SK-N-SH (cell line): ENCODE measurements at places on chromosomes 5 and 9.

DNA sequence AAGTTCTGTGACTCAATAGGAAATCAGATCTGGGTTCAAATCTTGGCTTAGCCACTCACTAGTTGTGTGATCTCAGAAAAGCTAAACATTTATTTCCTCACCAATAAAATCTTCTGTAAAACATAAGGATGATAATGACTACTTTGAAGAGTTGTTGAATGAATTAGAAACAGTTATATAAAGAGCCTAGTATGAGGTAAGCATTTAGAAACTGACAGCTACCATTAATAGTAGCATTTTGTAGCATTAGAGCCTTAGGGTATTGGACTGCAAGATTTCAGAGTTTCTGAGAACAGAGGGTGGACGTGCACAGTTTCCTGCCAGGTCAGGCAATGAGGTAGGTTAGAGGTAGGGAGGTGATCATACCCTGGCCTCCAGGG, 293.2 kb downstream of the CWC27 start:
- no peak for DNase-seq

DNA sequence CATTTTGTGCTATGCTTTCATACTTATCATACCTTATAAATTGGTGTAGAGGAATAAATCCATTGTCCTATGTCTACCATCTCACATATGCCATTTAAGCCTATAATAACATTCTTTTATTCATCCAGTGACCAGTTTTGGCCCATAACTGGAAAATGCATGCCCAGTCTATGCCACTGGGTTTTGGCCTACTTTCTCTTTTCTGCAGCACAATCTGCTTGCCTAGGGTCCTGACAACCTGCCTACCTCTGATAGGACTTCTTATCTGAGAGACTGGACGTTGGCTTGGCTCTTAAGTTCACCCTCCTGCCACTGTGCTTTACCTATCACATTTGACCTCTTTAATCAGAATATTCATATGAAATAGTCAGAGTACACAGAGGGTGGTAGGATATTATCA, 103.0 kb downstream of the PRR16 start:
- no peak for DNase-seq

DNA sequence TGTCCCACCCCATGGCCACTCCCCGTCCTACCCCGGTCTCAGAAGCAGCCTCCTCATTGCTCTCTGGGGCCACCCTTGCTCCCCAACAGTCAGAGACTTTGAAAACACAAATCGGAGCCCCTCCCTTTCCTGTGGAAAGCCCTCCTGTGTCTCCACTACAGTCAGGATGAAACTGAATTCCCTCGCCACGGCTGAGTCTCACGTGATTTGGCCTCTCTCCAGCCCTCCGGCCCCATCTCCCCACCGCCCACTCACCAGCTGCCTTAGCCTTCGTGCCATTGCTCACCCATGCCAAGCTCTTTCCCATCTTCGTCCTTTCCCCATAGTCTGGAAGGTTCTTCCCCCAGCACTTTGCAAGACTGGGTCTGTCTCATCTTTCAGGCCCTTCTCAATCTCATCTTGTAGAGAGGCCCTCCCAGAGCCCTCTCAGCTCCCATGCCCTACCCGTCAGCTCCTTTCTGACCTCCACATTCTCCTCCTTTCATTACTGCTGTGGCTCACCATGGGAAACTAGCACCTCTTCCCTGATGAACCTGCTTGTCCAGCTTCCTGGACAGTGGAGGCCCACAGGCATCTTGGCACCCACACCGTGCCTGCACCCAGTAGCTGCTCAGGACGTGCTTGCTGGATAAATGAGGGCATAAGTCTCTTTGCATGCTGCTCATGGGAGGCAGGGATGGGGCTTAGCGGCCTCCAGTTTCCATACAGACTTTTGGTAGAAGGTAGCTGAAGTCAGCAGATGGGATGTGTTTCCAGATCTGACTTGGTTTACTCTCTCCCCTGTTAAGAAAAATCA, 126.4 kb upstream of the COL5A1 start:
- DNase-seq: no peak

GRCh38 chr5:140969880-140970279, 3.6 kb downstream of the PCDHAC2 start:
- DNase-seq: no peak

GRCh38 chr5:99058466-99058865, 129.7 kb upstream of the CHD1 start:
- no peak for DNase-seq

DNA sequence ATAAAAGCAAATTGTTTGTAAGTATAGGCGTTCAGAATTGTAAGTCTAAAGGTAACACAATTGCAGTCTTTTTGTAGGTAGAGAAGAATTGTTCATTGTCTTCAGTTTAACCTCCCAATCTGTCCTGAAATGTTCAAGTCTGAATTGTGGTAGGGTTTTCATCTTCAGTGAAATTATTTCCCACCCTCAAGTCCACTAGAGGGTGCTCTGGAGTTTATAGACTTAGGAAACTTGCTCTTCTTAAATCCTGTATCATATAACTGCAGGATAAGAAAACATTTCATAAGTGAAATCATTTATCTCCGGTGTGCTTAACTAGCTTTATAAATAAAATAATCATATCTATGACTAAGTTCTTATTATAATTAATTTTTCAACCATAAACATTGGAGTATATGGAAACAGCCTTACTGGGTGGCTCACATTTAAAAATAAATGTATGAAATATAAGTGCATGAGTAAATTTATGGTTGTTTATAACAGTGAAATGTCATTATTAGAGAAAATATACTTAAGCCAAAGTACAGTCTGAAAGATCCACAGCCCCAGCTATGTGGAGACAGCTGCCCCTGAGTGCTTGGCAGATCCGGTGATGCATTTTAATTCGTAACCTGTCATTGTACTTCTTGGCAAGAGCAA, 182.4 kb upstream of the OTULINL start:
- peak; percentile 56 for DNase-seq

GRCh38 chr9:117138231-117138630, 276.6 kb downstream of the ASTN2 start:
- DNase-seq: no peak

- peak; percentile 20 for DNase-seq
Measured at GRCh38 chr5:60295423-60295822, 401.9 kb upstream of the PDE4D start.

DNA sequence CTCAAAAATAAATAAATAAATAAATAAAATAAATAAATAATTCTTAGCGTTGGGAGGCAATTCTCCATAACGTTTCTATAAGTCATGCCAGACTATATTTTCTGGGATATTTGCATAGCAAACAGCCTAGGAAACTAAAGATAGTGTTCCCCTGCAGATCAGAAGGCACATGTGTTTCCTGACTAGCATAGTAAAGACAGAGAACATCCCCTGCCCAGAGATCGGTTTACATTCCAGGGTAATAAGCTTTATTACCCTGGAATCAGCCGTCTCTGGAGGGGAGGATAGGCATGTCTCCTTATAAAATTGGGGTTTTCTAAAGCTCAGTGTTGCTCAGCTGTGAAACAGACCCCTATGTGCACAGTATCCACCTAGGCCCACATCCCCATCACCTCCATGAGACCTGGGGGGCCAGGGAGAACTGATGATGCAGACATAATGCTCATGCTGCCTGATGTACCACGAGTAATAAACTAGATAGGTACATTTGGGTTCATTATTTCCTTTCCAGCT, 36.9 kb upstream of the IFNK start:
- DNase-seq: no peak

GRCh38 chr9:125464591-125465385, 203.2 kb downstream of the GAPVD1 start:
- DNase-seq: no peak

DNA sequence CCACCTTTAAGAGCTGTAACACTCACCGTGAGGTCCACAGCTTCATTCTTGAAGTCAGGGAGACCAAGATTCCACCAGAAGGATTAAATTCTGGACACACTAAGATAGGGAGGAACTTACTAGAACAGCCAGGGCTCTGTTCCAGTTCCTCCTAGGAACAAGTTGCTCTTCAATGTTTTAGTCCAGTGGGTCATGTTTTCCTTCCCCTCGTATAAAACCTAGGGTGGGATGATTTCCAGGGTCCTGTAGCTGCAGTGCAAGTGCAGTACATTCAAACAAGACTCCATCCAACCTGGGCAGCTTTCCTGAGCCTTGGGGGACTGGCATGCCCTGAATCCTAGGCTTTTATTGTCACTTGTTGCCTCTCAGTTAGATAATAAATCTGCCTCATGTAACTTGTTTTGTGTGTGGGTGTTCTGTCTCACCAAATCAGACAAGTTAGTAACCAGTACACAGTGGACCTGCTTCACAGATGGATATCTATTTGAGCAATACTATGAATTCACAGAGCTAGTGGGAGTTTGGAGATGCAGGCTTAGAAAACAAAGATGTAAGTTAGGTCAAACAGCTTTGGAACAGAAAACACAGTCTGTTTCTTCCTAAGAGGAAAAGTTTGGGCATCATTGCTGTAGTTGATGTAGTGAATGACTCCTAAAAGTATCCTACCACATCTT, 405.6 kb downstream of the GABRG2 start:
- no peak for DNase-seq

DNA sequence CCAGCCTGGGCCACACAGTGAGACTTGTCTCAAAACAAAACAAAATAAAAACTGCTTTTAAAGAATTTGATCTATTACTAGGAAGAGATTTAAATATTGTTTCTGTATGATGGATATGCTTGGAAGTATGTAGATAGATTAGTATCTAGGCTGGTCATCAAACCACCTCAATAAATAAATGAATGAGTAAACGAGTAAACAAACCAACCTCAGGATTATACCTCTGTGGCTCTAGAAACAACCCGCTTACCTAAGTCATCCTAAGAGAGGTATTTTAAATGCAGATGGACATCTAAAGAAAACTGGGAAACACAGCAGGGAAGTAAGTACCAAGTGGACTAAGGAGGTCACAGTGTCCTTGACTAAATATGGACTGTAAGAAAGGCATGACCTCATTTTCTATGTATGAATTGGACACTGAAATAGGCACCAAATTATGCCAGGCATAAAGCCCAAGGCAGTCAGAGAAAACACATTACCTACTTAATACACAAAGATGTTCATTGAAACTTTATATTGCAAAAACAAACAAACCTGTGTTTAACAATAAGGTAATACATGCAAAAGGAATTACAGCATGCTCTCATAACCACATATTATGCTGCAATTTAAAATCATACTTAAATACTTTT, 7.3 kb downstream of the ANKH start:
- DNase-seq: no peak

DNA sequence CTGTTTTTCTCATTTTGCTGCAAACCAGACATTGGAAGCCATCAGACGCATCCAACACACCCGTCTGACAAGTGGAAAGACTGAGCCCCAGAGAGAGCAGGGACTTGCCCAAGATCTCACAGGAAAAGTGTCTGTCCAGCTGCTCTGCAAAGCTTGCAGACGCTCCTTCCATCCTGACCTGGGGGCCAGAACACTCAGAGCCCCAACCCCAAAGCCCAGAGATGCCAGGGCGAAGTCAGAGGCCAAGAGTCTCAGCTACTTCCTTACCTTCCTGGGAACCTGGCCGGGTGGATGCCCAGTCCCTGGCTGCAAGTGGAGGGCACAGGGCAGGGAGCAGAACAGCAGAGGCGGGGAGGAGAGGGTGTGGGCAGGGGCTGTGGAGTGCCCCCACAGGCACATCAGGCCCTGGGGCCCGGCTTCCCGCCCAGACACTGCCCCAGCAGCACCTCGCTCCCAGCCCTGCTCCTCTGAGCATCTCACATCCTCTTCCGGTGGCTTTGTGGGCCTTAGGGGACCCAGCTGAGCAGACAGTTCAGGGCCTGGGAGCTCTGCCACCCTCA, 9.7 kb upstream of the RALGDS start:
- no peak for DNase-seq

GRCh38 chr9:35906923-35907699, 1.1 kb downstream of the HRCT1 start:
- DNase-seq: no peak

DNA sequence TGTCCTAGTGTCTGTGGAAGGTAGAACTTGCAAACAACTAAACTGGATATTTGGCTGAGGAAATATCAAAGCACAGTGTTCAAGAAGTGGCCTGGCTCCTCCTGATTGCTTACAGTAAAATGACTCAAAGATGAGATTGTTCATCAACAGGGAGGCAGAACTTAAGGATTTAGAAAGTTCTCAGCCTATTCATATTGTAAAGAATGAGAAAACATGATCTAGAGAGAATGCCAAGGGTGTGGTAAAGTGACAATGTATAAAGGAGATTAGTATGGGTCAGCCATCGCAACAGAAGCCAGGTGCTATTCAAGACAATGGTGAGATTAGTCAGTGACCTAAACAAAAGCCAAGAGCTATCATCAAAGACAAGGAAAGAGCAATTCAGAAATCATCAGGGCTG, 372.3 kb downstream of the SPOCK1 start:
- no peak for DNase-seq

GRCh38 chr5:153429761-153430380, 60.6 kb upstream of the GRIA1 start:
- no peak for DNase-seq

DNA sequence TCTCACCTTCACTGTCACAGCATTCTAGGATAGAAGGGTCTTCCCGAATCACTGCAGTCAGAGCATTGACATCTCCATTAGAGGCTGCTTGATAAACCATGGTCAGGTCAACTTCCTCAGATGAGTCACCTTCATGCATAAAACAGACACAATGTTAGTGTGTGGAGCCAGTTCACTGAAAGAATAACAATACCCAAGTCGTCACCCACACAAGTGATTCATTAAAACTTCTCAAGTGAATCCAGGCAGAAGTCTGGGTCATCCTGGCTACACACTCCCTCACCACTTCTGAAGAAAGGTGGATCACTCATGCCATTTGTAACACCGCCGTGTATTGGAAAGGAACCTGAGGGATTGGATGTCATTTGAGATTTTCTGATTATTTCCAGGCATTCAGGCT, 49.6 kb downstream of the ANKRD55 start:
- DNase-seq: no peak

DNA sequence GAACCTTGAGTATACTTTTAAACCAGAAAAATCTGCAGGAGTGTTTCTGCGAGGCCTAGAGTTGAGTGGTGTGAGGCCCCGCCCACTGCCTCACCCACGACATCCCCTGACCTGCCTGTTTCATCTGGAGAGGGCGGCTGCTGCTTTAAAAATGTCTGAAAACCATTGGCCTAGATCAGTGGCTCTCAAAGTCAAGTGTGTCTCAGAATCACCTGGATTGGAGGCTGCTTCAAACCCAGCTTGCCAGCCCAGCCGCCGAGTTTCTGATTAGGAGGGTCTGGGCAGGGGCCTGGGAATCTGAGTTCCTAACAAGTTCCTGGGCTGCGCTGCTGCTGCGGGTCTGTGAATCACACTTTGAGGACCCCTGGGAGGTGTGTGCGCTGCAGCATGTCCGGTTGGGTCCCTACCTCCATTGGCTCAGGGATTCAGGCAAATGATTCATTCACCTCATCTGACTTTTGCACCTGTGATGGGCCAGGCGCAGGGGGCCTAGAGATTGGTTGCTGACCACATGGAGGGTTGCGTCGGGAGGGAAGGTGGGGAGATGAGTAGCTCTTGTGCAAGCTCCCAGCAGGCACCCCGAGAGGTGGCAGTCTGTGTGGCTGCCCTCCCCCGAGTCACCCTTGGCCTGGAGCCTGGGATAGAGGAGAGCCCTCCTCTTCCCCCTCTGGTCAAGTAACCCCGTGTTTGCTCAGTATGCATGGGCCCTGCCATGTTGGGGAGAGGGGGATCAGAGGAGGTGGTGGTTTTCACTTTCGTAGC, 27.6 kb upstream of the HMCN2 start:
- DNase-seq: no peak

GRCh38 chr9:29830821-29831220, 2257.5 kb upstream of the C9orf72 start:
- peak; percentile 21 for DNase-seq
